ENCODE measurements at places on chromosomes 7 and 10.
A peak's percentile ranks its signal among the peaks of the same experiment; 100 is the strongest.

DNA sequence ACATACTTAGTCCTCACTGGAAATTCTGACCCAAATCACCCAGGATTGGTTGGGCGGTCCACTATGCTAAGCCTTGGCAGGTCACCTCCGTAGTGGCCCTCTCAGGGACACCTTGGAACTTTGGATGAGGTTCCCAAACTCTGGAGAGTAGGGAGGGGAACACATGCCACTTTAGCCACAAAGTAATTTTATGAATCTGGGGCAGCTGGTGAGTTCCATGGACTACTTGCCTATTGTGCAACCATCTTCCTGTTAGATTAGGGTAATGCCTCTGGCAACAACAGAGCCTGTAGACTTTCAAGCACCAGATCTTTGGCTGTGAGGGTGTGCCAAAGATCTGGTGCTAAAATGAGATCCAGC is 77.7 kb downstream of the ITGB8 start:
- DNase-seq = no peak

DNA sequence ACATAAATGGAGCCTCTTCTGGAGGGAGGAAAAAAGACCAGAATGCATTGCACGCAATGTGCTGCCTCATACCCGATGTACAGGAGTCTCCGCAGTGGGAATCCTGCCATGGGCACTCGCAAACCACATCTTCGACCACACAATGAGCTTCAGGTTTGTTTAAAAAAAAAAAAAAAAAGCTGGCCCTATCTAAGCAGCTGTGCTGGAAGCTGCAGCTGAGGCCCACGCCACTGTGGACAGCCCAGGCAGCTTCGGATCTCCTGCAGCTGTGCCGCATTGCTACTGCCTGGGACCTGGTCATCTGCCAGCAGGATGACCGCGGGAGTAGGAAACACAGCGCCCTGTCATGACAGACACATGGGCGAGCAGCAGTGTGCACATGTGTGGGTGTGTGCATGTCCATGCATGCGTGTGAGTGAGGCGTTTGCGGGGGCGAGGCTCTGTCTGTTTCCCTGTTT is 26.0 kb downstream of the EN2 start:
- no peak for DNase-seq

DNA sequence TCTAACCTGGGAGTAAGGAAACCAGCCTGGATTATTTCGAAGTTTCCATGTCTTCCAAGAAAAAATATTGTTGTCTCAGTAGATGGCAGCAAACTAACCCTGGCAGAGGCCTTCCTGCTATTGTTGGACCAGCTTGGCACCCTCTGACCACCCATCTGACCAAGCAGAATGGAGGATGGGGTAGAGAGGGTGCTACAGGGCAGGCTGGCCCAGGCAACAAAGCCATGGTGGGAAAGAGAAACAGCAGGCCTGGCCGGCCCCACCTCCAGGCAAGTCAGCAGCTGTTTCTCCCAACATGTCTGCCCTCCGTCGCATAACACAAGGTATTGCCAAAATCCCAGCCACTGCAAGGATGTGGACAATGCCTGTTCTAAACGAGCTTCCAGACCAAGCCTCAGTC is 95.0 kb downstream of the FAM53B start:
- peak; percentile 71 for DNase-seq

DNA sequence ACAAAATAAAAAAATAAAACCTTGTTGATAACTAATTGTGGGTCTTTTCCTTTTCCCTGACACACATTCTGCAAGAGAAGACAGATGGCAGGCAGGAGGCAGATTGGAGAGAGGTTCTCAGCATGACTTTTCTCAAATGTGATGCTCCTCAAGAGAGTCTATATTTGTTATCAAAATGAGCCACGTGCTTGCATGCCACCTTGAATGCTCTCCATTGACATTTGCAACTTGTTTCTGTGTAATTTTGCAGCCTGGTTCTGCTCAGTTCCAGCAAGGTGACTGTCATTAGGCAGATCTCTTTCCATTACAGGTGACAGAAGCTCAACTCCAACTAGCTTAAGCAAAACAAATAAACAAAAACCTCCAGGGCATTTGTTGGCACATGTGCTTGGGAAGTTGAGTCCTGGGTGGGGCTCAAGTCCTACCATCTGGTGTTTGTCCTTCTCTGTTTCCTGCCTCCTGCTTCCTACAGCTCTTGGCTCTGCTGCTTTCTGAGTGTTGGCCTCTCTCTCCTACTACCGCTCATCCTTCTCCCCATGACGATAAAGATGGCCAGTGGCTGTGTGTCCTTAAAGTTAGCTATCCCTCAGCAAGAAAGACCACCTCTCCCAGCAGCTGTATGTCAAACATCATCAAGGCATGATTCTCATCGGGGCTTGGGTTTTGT is 56.7 kb downstream of the GRK5 start:
- DNase-seq = no peak

- DNase-seq = no peak
Measured at GRCh38 chr7:3578399-3578798, 277.3 kb downstream of the SDK1 start.

- no peak for DNase-seq
Measured at GRCh38 chr7:16098585-16099179, 322.7 kb downstream of the CRPPA start.

- DNase-seq = no peak
Measured at GRCh38 chr10:23051855-23052331, 43.5 kb upstream of the MSRB2 start.

DNA sequence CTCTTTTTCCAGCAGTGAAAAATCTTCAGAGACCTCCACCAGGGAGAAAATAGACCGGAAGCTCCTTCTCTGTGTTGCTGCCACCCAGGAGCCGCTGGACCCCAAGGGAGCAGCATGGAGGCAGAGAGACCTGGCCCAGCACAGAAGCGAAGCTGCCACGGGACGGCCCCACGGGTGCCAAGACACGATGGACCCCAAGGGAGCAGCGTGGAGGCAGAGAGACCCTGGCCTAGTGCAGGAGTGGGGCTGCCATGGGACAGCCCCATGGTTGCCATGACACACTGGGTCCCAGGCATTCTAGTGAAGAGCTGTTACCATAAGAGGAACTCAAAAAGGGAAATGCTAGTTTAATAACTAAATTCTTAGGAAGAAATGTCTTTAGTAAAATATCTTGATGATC is 186.3 kb downstream of the PTPRN2 start:
- no peak for DNase-seq

DNA sequence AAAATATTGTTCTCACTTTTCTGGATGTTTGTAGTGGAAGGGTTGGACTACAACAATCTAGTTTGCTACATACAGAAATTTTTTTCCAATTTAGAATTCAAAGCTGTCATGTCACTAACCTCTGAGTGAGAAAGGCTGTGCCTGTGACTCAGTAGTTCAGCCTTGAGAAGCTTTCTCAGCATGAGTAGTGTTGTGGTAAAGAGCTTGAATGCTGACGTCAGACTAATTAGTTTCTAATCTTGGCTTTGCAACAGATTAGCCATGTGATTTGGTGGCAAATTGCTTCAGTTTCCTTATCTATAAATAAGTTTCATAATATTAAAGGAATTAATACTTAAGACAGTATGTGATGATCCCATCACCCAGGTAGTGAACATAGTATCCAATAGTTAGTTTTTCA is 83.8 kb downstream of the ABCA13 start:
- DNase-seq = no peak

- no peak for DNase-seq
Measured at GRCh38 chr7:117024811-117025210, 71.5 kb downstream of the ST7 start.

DNA sequence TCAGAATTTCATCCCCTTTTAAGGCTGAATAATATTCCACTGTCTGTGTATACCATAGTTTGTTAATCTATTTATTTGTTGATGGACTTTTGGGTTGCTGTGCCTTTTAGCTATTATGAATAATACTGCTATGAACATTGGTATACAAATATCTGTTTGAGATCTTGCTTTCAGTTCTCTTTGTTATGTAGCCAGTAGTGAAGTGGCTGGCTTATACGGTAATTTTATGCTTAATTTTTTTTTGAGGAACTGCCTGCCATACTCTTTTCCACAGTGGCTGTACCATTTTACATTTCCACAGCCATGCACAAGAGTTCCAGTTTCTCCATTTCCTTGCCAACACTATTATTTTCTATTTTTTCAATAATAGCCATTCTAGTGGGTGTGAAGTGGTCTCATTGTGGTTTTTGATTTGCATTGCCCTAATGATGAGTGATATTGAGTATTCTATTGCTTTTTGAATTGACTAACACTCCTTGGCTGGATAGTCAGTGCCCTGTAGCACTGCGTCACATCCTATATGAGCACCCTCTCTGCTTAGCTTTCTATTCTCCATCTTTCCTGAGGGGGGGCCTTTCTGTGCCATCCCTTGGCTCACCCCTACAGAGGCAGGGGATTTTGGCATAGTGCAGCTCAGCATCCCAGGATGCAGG is 29.4 kb upstream of the RAPGEF5 start:
- no peak for DNase-seq

DNA sequence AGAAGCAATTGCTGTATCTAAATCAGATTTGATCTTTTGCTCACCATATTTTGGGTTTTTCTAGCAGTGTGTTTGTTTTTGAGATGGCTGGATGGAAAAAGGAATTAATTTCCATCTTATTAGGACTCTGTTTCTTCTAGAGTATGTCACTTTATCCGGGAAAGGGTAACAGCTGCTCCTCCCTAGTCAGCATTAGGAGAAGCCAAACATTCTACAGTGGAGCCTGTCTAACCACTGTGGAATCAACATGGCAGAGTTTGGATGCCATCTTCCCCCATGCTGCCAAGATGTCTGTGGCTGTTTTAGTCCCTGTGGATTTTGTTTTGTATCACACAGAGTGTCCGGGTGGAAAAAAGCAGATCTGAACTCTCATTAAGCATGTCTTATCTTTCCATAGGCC is 16.0 kb upstream of the LMOD2 start:
- no peak for DNase-seq

GRCh38 chr7:2290877-2291276 is 23.4 kb downstream of the SNX8 start:
- no peak for DNase-seq

GRCh38 chr10:76082232-76082631 is 650.8 kb downstream of the LRMDA start:
- no peak for DNase-seq

DNA sequence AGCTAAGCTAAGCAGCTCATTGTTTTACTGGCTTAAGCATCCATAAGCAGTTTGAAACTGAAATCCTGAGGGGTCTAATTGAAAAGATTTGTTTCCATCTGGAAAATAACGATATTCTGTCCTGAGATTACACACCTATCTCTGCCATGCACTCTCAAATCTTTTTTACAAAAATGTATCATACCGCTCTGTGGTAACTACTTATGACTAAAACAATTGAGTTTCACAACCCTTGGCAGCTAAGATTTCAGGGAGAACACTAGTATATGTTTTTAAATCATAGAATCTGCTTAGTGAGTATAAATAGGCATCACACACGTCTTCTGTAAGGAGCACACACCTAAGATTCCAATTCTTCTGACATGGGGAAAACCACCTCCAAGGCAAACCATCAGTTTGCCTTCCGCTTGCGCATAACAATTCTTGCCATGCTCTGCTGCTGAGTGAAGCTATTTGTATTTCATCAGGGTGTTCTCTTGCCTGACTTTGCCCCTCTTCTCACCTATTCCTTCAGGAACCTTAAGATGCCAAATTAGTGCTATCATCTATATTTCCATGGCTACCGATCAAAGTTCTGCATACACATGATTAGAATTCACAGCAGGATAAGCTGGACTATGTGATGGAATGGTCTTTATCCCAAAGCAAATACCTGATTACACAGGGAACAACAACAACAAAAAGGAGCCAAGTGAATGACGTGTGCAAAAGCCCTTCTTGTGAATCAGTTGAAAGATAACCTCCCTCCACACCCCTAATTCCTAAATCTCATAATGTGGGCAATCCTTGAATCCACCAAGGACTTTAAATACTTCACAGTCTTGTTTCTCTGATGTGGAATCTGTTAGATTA is 40.9 kb downstream of the PRPF18 start:
- DNase-seq = no peak

DNA sequence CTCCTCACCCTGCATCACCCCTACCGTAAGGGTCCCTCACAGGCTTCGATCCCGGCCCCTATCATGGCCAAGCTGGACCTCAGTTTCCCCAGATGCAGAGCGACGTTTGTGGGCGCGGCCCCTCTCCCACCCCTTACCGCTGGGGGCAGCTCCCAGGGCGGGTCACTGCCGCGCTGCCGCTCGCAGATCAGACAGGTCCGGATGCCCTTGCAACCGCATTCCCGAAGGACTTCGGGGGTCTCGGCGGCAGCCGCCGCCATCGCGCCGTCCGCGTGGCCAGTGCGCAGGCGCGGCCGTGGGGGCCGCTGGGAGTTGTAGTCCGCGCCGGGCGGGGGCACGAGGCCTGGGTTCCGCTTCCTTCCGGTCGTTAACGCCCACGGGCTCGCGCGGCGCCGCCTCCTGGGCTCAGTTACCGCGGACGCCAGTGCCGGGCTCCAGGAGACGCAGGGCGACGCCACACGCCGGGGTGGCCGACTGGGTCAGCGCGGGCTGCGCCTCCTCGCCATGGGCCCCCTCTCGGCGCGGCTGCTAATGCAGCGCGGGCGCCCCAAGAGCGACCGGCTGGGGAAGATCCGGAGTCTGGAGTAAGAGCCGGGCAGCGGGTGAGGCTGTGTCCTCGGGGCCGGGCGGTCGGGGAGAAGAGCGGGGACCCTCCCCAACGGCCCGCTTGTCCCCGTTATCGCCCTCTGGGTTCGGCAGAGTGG is at the start of the genes ALKBH4 and LRWD1:
Gene ALKBH4 (minus strand): TSS at position 287 of the 704 bp plus-strand sequence. CDS start 27 bp downstream, at position 260.
Gene LRWD1 (plus strand): TSS at position 408 of the 704 bp plus-strand sequence. CDS start 97 bp downstream, at position 505.
- peak; percentile 92 for DNase-seq

- DNase-seq = peak; percentile 33
Measured at GRCh38 chr7:28686418-28686800, 271.7 kb downstream of the TRIL start.

DNA sequence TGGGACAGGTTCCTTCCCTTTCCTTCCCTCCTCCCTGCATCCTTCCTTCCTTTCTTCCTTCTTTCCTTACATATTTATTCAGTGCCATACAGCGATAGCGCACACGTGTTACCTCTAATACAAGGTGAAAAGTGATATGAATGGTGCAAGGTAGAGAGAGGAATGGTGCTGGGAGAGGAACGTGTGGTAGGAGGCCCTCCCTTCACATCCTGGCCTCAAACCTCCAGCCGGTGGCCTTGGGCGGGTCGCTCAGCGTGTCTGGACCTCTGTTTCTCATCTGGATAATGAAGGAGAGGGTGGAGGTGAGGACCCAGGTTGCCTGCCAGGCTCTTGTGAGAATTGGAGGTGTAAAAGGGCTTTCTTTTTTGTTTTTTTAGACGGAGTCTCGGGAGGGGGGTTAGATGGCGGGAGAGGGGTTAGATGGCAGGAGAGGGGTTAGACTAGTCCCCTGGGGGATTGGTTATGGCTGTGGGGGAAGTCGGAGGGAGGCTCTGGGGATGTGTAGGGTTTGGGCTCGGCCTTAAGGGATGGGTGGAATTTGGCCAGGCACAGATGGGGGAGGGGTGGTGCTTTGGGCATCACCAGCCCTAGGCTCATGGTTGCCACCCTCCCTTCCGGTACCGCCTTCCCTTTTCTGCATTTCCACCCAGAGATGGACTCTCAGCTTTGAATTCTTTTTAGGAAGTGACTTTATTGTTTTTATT is 14.9 kb downstream of the CHST3 start:
- DNase-seq = peak; percentile 47

GRCh38 chr7:116265881-116266280 is 55.5 kb downstream of the TES start:
- DNase-seq = no peak

- DNase-seq = no peak
Measured at GRCh38 chr7:41566581-41566980, 136.3 kb downstream of the INHBA start.

Data from ovary (tissue), 10 donors.